ENCODE measurements at places on chromosomes 12 and 14.
A peak's percentile ranks its signal among the peaks of the same experiment; 100 is the strongest.

DNA sequence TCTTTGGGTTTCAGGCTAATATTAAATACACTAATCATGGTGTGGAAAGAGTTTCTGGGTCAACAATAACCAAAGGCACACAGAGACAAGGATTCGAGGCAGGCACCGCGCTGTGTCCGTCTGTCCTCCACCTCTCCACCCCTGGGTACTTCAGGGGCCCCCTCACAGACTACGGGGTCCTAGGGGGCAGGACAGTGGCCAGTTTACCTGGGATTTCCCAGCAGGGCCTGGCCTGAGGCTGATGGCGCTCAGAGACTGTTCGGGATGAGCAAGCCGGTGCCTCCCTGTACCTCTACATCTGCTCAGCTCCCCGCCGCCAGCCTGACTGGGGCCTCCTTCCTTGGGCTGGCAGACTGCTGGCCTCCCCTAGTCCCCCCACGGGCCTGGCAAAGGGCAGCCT lies 18.1 kb upstream of the EIF5 start:
- DNase-seq = no peak

DNA sequence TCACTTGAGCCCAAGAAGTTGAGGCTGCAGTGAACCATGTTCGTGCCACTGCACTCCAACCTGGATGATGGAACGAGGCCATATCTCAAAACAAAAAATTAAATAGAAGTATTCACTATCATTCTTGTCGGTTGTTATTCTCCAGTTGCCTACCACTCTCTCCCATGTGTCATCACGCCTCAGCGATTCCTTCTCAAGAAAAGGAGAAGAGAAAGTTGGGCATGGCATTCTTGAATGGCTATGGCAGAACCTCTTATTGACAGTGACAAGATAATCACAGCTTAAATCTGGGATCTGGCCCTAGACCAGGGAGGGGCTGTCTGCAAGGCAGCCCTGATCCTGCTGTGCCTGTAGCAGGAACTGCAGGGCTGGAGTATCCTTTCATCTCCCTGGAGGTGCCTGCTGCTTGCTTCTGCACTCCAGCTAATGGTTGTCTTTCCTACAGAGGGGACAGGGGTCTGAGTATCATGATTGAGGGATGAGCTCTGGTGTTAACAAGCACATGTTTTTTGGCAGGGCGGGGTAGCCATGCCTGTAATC lies 12.8 kb upstream of the MLEC start:
- DNase-seq = no peak

DNA sequence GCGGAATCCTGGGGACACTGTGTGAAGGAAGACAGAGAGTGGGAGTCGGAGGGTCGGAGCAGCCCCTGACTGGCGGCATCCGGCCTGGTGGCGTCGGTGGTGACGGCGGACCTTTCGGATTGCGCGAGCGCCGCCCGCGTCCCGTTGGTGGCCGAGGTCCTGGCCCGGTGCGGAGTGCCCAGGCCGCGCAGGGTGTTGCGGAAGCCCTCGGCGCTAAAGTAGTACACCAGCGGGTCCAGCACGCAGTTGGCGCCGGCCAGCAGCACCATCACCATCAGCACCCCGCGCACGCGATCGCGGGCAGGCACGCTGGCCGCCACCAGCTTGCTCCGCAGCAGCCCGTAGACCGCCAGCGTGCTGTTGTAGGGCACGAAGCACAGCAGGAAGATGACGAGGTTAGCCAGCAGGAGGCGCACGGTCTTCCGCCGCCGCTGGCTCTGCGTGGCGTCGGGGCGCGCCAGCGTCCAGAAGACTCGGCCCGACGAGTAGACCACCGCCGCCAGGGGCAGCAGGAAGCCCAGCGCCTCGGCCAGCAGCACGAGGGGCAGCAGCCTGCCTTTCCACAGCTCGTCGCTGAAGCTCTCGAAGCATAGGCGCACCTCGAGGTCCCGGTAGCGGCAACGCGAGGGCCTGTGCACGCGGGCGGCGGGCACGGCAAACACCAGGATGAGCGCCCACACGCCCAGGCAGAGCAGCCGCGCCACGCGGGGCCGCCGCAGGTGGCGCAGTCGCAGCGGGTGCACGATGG lies 13.1 kb upstream of the CHD4 start:
- DNase-seq = peak; percentile 61

- DNase-seq = no peak
Measured at GRCh38 chr12:120237360-120238171, 28.0 kb downstream of the PXN start.

DNA sequence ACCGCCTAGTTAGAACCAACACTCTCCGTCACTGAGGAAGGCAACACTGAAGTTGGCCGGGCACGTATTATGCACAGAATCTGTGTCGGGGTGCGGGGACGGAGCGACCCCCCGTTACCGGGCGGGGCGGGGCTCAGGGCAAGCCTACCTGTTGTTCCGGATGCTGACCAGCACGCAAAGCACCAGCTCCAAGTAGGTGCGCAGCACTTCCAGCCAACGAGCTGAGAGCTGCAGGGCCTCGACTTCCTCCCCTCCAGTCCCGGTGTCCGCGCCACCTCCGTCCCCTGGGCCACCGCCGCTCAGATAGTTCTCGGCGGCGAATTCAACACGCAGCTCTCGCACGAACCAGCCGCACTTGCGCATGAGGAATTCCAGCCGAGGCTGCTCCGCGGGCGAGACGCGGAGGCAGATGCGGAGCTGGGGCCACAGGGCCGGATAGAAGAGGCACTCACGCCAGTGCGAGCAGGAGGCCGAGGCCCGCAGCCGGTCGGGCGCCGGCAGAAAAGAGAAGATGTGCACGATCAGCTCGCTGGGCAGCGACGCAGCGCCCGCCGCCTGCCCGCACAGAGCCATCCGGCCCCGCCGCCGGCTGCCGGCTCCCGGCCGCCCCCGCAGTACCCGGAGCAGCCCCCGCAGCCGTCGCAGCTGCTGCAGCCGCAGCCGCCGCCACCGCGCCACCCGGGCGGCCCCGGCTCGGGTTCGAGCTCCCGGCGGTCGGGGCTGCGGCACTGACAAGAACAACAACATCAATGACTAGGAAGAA lies 636 bp downstream of the FBXO33 start:
- peak; percentile 43 for DNase-seq

DNA sequence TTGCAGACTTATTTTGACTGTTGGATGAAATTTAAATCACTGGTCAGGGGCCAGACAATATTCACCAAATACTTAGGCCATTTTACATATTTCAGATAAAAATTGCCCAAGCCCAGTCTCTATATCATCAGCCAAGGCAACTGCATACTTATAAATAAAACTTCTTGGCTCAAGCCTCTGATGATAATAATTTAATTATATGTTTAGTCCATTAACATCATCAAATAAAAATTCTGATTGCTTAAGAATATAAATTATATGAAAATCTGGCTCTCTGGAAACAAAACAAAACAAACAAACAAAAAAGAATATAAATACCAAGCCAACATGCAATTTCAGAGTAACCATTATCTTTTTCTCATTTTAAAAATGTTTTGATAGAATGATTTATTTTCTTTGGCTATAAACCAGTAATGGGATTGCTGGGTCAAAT lies 165.2 kb downstream of the BTG1 start:
- DNase-seq = no peak

DNA sequence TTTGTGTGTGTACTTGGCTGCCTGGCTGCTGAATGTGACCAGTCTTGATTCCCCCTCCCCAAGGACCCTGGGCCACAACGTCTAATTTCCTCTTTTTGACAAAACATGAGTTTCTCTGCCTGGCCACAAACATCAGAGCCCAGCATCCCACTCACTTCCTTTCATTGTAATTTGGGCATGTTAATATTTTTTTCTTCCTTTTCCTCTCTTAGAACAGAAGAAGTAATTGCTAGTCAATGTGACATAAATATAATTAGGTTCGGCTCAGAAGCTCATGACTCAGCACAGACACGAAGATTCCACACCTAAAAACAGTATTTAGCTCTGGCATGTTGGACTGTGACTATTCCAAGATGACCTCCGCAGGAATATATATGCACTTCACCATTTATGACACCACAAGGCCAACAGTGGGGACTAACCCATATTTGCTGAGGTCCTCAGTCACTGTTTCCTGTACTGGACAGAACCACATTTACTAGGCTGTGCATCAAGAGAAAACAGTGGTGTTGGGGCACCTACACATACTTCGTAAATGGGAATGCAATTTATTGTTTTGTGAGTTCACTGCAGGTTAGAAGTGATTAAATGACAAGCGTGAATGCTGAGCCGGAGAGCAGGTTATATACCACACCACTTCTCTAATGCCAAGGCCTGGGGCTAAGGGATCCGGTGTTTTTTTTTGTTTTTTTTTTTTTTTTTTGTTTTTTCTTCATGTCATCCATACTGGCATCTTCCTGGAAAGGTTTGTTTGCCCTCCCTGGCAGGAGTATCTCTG lies 4.2 kb downstream of the GSG1 start:
- no peak for DNase-seq

DNA sequence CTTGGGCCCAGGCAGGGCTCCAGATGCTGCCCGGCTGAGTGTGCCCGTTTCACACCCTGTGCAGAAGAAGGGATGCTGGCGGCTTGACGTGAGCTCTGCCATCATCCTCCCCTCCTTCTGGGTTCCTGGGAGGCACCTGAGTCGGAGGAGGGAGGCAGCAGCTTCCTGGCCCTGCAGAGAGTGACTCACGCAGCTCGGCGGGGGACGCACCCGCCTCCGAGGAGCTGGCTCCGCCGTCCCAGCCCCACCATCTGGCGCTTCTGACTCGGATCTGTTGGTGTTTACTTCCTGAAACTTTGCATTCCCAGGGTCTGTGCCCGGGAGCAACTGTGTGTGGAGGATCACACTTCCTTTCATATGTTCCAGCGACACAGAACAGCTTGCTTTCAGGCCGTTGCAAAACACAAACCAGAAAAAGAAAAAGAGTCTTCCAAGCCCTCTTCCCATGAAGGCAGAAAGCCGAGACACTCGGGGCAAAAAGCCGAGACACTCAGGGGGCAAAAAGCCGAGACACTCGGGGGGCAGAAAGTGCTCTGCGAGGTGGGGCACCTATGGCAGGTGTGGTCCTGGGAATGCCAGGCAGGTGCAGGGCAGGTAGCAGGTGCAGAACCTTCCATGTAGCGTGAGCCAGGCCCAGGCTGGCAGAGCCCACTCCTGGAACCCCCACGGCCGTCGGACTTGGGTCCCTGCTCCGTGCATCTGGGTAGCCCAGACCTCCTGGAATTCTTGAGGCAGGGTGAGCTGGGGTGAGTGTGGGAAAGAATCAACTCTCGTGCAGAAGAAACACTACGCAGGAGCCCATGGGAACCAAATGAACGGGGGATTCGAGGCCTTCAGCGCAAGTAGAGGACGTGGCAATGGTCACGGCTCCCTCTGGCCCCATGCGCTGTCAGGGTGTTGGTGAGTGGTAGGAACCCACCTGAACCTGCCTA lies 27.6 kb upstream of the GALNT9 start:
- DNase-seq = no peak

DNA sequence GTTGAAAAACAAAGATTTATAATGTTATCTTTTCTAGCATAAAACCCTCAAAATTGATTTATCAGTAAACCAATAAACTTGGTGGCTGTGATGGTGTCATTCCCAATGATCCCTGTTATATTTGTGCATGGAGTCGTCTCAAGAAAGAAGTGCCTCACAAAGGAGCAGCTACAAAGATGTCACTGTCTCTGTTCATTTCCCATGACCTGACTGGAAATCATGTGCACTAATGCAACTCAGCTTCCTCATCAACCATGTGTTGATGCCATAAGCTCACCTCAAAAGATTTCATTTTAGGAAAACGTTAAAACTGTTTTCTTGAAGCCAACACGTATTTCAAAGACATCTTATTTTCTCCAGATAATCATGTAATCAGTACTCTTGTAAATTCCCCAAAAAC lies 28.8 kb downstream of the CLEC1A start:
- no peak for DNase-seq

DNA sequence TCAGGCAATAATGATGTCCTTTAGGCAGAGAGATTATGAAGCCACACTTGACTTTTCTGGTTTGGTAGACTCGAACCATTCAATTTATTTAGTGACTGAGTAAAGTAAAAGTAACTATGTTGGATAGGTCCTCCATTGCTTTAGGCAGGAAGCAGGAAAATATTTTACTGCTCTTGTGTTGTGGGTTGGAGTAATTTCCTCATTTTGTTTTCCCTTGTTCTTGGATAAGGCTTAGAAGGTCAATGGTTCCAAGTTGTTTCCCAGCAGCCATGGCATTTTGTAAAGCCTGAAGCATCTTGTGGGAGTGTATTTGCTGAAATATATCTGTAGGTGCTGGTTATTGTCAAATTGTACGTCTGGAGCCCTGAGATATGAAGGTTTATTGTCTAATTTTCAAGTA lies 161.2 kb upstream of the SLC38A2 start:
- DNase-seq = no peak

DNA sequence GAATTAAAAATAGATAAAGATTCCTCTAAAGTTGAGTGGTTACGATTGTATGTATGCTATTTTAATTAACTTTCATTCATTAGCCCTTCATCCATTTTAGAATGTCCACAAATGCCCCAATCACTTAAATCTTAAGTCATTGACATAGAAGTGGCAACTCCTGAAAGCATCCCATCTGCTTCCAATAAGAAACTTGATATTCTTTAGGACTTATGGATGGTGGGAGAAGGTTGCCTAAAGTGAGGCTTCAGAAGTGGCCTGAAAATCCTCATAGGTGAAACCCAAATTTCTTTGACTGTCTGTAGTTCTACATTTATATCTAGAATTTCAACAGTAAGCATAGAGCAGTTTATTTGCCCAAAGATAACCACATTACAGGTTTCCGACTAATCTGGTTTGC lies 161.7 kb upstream of the HMGA2 start:
- no peak for DNase-seq

DNA sequence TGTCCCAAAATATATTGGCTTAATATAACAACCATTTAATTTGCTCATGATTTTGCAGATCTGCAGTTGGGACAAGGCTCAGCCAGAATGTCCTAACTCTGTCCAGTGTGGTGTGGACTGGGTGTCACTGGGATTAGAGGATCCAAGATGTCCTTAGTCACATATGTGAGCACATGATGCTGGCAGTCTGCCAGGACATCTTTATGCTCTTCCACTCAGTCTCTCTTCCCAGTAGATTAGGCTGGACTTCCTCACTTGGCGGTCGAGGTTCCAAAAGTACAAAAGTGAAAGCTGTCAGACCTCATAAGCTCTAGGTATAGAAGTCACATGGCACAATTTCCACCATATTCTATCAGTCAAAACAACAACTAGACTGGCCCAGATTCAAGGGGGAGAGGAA lies 167.9 kb upstream of the NTF3 start:
- no peak for DNase-seq

DNA sequence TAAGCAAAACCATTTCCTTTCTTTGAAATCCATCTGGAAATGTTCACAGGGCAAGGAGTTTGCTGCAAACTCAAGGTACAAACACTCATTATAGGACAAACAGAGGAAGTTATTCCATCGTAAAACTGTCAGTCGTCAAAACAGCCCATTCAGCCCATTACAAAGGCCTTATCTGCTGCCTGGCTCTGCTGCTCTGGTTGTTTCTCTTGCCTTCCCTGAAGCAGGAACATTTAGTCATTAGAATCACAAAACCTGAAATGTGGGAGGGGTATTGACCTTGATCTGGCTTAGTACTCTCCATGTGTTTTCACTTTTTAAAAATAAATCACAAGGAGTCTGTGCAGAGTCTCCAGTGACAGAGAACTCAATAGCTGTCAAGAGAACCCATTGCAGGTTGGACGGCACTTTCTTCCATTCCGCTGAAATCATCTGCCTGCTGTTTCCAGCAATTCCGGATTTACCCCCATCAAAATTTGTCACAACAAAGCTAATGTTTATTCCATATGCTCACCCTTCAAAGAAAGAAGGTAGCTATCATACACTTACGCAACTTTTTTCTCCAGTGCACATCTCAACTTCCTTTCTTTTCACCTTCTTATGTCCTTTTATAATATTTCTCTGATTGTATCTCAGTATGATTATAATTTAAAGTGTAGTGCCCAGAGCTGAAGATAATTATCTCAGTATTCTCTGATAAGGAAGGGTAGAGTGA lies 24.6 kb upstream of the ITPR2 start:
- no peak for DNase-seq
